ENCODE measurements at places on chromosomes 5 and 9.

DNA sequence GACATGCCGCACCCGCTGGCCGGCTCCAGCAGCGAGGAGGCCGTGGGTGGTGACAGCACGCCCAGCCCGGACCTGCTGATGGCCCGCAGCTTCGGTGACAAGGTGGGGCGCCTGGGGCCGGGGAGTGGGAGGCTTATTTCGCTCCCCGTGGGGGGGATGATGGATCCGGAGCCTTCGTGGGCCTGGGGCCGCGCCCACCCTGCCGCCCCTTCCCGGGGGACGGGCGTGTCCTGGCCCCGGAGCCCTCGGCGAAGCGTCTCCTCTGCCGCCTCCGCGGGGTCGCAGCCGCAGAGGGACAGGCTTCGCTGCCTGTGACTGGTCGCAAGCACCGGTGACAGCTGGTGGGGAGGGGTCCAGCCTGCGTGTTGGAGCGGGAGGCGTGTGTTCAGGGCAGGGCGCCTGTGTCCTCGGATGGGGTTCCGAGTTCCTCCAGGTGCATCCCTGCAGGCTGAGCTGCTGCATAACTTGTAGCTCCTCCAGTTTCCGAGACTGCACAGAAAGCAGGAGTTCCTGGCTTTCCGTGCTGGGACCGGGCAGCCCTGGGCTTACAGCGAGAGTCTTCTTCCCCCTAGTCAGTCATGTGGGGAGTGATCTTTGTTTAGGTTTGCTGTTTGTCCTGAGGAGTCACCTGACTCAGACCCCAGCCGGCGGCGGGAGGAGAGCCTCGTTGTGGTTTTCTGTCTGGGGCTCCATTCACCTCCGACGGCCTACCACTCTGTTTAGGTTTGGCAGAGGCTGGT is 666 bp downstream of the SNX30 start:
- DNase-seq, result peak; percentile 18

GRCh38 chr5:168304349-168304748 is 12.9 kb downstream of the WWC1 start:
- no peak for DNase-seq

DNA sequence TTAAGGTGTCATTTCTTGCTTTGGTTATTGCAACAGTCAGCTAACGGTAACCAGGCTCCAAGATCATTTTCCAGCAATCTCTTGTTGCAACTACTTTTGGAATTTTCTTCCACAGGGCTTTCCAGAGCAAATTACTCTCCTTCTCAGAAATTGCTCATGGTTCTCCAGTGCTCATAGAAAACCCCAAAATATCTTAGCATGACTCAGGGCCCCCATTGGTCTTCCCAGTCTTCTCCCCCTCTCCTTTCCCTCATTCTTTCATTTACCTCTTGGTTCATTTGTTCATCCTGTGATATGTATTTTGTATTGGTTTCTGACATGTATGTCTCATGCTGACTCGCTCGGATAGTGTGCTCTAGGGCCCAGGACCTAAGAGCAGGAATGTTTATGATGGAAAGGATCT is 35.6 kb downstream of the WWC1 start:
- no peak for DNase-seq

DNA sequence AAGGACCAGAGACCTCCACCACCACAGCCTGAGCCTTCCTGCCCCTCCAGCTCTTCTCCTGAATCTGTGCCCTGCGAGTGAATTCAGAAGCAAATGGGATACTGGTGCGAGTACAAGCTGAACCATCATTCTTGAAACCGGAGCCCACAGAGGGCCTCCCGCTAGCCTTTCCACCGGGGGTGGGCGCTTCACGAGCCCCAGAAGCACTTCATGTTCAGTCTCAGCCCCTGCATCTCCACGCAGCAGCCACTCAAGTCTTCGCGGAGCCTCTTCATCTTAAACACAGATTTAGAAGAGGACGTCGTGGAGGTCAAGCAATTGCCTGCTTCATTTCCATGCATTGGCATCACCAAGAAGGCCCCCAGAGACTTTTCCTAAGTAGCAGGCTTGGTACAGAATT is 26.0 kb upstream of the OLFM1 start:
- DNase-seq, result no peak

DNA sequence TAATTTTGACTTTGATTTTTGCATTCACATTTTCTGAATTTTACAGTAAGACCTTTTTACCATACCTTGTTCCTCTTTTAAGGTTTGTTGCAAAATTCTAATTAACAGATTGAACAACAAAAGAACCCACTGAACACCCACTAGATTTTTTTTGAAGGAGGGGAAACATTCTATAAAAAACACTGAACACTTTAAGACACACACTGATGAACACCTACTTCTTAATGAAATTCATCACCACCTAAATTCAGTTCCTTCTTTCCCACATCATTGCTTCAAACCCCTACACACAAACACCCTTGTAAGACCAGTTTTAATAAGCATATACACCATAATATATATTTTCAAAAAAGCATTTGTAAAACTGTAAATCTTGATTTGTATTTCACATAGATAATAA is 559.0 kb upstream of the MEF2C start:
- no peak for DNase-seq

DNA sequence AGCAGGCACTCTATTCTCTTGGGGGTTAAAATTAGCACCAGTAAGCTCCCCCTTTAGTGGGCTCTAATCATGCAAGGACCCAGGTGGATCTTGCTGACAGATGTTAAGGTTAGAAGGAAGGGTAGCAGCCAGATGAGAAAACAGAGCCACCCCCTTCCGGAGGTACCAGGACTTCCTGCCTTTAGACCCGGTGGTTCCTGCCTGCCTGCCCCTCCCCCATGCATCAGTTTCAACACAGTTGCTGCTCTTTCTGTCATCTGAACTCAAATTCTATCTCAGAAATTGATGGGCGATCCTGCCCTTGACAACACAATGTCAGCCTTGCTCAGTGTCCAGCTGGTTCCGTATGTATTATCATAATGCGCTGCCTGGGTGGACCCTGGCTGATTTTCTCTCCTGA is 287.3 kb downstream of the EBF1 start:
- DNase-seq, result no peak

Data from activated CD8-positive, alpha-beta memory T cell treated with anti-CD3 and anti-CD28 coated beads for 1 hour (primary cell).